ENCODE measurements at places on chromosomes 5 and 9.

GRCh38 chr5:168778536-168778935 lies 199.4 kb upstream of the PANK3 start:
- DNase-seq, result no peak

DNA sequence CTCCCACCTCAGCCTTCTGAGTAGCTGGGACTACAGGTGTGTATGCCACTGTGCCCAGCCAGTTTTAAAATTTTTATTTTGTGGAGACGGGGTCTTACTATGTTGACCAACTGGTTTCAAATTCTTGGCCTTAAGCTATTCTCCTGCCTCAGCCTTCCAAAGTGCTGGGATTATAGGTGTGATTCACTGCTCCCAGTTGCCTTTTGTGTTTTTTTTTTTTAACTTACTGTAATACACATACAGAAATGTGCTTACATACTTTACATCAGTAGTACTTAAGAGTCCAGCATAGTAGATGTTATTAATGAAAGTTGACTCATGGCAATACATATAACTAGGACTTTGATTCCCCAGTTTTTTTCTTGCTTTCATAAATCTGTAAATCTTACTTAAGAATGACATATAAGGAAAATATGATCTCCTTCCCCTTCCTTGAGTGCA lies 4.7 kb downstream of the MAN2A1 start:
- DNase-seq, result no peak

DNA sequence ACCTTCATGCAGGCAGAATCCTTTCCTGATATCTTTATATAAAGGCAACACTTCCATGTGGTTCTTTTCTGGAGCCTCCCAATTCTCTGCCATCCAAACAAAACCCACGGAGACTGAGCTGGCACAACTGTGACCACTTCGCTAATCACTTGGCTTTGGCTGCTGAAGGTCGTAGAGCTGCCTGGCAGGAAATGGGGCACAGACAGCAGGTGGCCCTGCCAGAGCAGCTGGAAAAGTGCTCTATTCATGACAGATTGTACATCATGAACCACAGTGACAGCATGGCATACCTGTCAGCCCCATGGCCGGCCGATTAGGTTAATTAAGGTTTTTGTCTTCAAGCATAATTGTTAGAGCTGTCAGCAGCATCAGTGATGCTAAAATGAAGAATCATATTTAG lies 141.9 kb upstream of the ANKRD55 start:
- DNase-seq, result no peak

- DNase-seq, result no peak
Measured at GRCh38 chr5:63247651-63248050, 669.0 kb downstream of the LRRC70 start.

DNA sequence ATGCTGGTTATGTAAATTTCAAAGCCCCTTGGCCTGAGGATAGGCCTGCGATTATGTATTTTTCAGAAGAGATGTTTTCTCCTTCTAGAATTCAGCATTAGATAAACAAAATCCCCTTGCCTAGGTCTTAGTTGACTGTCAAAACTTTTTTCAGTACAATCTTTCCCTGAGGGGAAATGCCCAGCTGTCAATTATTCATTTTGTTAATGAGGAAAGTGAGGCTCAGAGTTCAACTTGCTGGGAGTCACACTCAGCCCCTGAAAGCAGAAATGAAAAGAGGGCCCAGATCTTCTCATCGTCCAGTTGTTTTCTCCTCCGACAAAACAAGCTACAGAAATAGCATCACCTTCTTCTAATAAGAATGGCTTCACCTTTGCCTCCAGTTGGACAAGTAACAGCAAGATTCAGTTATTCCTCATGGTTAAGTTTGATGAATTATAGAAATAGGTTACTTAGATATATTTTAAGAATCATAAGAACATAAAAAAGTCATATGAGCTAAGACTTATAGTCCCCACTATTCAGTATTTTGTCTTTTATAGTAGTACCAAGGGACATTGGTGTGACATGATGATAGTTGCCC lies 627.1 kb upstream of the WWC1 start:
- no peak for DNase-seq

- DNase-seq, result no peak
Measured at GRCh38 chr5:59186623-59187022, 603.7 kb downstream of the RAB3C start.

DNA sequence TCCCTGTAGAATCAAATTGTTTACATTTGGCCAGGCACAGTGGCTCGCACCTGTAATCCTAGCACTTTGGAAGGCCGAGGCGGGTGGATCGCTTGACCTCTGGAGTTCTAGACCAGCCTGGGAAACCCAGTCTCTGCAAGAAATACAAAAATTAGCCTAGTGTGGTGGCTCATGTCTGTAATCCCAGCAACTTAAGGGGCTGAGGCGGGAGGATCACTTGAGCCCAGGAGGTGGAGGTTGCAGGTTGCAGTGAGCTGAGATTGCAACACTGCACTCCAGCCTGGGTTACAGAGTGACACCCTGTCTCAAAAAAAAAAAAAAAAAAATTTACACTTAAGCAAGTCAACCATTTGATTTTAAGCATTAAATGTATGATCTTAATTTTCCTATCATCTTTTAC lies 17.5 kb upstream of the IQGAP2 start:
- no peak for DNase-seq

GRCh38 chr5:440401-441201 lies 2.4 kb upstream of the EXOC3 start:
- DNase-seq, result no peak

DNA sequence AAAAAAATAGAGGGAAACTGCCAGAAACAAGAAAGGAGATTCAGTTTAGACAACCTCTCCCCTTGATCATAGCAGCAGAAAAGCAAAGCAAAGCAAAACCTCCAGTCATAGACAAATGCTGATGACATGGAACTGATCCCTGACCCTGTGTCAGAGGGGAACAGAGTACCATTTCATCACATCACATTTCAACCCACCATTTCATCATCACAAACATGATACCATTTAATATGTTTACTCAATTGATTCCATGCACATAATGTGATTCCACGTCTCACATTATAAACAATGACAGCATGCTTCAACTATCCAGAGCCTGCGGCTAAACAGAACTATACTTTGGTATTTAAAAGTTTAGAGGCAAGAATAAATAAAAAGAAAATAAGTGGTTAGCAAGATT lies 28.7 kb upstream of the ACOT12 start:
- DNase-seq, result peak; percentile 47

DNA sequence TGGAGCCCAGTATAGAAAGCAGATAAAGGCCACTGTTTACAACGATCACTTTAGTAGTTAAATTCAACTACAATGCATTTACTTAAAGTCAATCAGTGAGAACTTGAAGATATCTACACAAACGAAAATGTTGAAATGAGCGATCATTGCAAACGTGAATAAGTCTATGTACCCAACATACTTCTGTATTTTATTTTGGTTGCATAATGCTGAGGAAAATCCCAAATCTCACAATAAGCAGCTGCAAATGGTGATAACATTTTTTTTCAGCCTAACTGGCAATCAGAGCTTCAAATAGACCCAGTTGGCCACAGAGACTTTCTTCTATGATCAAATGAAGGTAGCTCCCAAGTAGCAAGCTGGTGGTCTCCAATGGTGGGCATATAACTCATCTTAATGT lies 32.1 kb downstream of the PDGFRB start:
- DNase-seq, result no peak

DNA sequence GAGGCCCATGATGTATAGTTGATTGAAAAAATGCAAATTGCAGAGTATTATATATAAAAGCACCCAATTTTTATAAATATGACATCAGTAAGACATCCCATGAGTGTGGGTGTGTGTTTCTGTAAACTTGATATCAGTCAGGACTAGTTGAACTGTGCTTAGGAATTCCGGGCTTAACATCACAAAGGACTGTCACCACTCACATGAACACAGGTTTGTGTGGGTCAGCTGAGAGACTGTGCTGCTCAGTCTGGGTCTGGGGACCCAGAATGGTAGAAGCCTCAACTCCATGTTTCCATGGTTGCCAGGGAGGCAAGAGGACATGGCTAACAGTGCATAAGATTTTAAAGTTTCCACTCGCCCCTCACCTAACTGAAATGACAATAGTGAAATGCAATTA lies 120.3 kb downstream of the ADCY2 start:
- DNase-seq, result no peak

DNA sequence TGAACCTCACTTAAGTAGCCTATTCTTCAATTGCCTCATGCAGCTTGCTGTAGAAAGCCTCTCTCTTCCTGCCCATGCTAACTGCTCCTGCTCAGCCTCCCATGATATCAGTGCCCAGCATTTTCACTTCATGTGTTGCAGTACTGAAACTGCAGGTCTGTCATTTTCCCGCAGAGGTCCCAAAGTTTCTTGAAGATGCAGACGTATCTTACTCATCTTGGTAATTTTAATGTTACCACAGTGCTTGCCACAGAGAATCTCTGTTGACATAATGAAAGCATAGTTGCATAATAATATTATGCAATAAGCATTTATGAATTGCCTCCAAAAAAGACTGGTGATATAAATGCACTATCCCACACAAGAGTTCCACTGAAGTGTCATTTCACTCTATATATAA lies 561.1 kb upstream of the DAP start:
- DNase-seq, result no peak

DNA sequence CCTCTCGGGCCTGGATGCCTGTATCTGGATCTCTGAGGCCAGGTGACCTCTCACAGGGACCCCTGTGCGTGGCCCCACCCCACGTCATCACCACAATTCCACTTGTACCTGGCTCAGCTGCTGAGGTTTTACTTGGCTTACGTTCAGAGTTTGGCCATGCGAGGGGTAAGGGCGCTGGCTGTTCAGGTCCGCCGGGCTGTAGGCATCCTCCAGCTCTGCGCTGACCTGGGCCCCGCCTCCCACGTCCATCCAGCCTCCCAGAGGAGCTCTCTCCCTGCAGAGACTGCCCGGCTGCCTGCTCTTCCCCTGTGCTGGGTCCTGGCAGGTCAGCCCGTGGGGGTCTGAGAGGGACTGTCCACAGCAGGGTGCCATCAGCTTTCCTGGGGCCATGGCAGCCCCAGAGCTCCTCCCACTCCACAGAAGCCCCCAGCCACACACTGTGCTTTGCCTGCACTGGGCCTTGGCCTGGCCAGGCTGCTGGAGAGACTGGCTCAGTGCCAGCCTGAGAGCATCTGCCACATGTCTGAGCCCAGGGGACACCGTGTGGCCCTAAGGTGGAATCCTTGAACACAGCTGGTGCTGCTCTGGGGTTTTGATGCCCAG lies 43.6 kb downstream of the SLC6A3 start:
- DNase-seq, result no peak

Measured in Calu3 (cell line).